Dermis blood vessel endothelial cell (primary cell): ENCODE measurements at places on chromosomes 6 and 20. TPM values are rescaled to one million over a fixed set of nuclear protein-coding genes. Genes with fewer than 3 reads are reported as not detected.

GRCh38 chr6:118672678-118673077, 21.3 kb upstream of the CEP85L start:
- no peak for DNase-seq

- no peak for DNase-seq
Observed at GRCh38 chr6:42257614-42258013, 40.0 kb upstream of the MRPS10 start.

DNA sequence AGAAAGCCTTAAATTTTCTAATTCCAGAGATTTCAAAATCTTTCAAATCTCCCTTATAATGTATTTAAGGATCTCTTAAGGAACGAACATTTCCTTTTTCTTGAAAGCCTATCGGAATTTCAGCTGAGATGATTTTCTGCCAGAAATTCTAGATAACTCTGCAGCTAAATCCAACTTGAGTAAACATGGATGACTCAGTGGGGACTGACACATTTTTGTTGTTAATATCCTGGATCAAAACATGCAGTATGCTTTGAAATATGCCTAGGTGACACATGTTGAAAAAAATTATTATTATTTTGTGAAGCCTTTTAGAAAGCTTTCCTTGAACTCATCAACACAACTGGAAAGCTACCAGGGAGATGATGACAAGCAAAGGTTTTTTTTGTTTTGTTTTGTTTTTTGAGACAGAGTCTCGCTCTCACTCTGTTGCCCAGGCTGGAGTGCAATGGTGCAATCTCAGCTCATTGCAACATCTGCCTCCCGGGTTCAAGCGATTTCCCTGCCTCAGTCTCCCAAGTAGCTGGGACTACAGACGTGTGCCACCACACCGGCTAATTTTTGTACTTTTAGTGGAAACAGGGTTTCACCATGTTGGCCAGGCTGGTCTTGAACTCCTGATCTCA, 140.1 kb upstream of the SNX9 start:
- DNase-seq, result peak; percentile 42

GRCh38 chr6:111228094-111228493, 140.8 kb downstream of the SLC16A10 start:
- DNase-seq, result no peak

The IP6K3 gene
- total RNA-seq, result under 0.01 and 0.05 TPM in 2 replicates

The SRMS gene
- not detected in 2 replicates for total RNA-seq

- DNase-seq, result no peak
Observed at GRCh38 chr20:19565736-19566135, 192.3 kb upstream of the RIN2 start.

DNA sequence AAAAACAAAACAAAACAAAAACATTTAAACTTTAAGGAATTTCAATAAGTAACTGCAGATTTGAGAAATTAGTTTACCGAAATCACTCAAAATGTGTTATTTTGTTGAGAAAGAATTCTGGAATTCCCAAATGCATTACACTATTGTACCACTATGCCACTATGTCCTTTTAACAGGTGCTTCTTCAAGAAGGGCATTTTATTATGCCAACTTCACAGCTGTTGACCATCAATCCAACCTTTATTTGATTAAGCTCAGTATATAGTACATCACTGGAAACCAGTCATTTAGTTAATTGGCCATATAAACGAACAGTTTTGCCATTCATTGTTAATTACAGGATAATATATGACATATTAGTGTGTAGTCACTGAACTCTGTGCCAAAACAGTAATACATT, 221.7 kb downstream of the ARHGAP18 start:
- no peak for DNase-seq

DNA sequence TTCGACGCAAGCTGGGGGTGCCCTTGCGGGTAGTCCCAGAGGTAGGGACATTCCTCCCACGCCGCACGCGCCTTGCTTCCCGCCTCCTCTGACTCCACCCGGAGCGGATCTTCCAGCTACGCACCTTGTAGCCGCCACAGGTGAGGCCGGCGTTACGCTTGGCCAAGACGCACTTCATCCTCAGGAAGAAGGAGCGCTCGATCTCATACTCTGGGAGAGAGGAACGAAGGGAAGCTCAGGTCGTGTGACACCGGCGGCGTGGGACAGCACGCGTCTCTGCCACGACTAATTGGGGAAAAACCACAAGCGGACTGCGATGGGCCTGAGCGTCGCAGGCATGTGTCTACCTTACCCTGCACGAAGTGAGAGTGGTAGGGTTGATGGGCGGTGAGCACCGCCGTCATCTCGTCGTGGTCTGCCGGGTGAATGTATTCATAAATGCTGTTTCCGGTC, 15.5 kb downstream of the SIM1 start:
- DNase-seq, result no peak

The GATA5 gene
- not detected in 2 replicates for total RNA-seq
